ENCODE measurements at places on chromosomes 1 and 21. TPM values are rescaled to one million over a fixed set of nuclear protein-coding genes. Genes with fewer than 3 reads are reported as not detected.

The DMBX1 gene
- polyA plus RNA-seq, result not detected

The MIXL1 gene
- polyA plus RNA-seq, result 0.62 TPM

The RNU1-2 gene
- not detected for polyA plus RNA-seq

The C1orf174 gene
- polyA plus RNA-seq, result 16.7 TPM

The CAMTA1 gene
- 39.5 TPM for polyA plus RNA-seq

The GPA33 gene
- polyA plus RNA-seq, result 0.12 TPM

The STUM gene
- 20.5 TPM for polyA plus RNA-seq

The ANKRD45 gene
- 0.31 TPM for polyA plus RNA-seq

The OVAAL gene
- polyA plus RNA-seq, result not detected

The NLRP3 gene
- 1.8 TPM for polyA plus RNA-seq

The LMOD1 gene
- polyA plus RNA-seq, result 46.6 TPM

The CD84 gene
- 3.2 TPM for polyA plus RNA-seq

The ST6GALNAC3 gene
- 3.7 TPM for polyA plus RNA-seq

The FHAD1 gene
- 2.1 TPM for polyA plus RNA-seq

The ZC3H12A gene
- 0.54 TPM for polyA plus RNA-seq

The CFHR3 gene
- 1.7 TPM for polyA plus RNA-seq

The ECM1 gene
- 4.2 TPM for polyA plus RNA-seq

The TNFRSF9 gene
- polyA plus RNA-seq, result 0.12 TPM

The KPRP gene
- not detected for polyA plus RNA-seq

The THEM5 gene
- polyA plus RNA-seq, result 0.37 TPM

The TNFSF4 gene
- polyA plus RNA-seq, result 2.5 TPM

The EPHA8 gene
- polyA plus RNA-seq, result not detected

The LCE1E gene
- polyA plus RNA-seq, result not detected

The WDR64 gene
- 0.45 TPM for polyA plus RNA-seq

The MROH9 gene
- 0.09 TPM for polyA plus RNA-seq

The COL8A2 gene
- polyA plus RNA-seq, result 6.9 TPM

The FAM163A gene
- polyA plus RNA-seq, result 0.31 TPM

The C1orf87 gene
- polyA plus RNA-seq, result 1.7 TPM

The GPR161 gene
- polyA plus RNA-seq, result 12.5 TPM

The VAMP3 gene
- 72.7 TPM for polyA plus RNA-seq

The TRIM45 gene
- polyA plus RNA-seq, result 19.6 TPM

The DNAJC6 gene
- polyA plus RNA-seq, result 0.56 TPM

Data from hindlimb muscle (tissue), 1 donor.